ENCODE measurements at places on chromosomes 5 and 9.

DNA sequence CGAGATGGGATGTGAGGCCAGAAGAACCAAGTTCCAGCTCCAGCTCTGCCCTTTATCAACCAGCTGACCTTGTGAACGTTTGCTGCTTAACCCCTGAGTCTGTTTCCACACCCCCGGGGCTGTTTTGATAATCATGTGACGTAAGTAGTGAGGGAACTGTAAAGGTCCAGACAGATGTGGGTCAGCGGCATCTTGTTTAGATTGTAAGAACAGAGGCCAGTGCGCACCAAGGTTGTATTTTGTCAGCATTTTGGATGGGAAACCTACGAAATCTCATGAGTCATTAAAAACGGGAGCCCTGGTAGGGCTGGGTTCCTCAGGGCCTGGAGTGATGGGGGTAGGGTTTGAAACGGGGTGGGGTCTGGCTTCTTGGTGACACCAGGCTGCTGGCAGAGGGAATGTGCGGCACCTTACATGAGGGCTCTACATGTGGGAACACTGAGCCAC is 13.8 kb upstream of the COL15A1 start:
- DNase-seq, result no peak

DNA sequence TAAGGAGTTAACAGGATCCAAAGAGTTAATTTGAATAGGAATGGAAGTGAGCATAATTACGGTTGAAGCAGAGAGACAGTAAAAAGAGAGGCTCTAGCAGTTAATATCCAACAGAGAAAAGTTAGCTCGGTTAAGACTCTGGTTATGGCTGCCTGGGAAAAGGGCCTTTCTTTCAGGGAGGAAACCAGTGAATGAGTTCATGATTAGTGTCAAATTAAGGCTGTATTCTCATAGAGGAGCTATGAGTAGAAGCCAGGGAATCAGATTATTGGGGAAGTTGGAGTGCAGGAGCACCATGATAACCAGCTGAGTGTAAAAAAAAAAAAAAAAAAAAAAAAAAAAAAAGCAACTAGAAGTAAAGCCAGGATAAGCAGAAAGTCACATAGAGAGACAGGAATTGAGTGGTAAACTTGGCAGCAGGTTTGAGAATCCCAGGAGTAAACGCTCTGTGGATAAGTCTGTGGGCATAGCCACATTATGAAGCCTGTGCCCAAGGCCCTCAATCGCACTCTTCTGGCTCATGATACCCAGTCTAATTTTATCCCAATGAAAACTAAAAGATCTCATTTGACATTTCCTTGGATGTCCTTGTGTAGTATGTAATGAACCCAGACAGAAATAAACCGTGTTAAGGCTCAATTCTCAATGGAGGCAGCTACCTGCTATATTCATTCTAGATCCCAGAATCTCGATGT is 372.6 kb upstream of the MPDZ start:
- DNase-seq, result no peak

DNA sequence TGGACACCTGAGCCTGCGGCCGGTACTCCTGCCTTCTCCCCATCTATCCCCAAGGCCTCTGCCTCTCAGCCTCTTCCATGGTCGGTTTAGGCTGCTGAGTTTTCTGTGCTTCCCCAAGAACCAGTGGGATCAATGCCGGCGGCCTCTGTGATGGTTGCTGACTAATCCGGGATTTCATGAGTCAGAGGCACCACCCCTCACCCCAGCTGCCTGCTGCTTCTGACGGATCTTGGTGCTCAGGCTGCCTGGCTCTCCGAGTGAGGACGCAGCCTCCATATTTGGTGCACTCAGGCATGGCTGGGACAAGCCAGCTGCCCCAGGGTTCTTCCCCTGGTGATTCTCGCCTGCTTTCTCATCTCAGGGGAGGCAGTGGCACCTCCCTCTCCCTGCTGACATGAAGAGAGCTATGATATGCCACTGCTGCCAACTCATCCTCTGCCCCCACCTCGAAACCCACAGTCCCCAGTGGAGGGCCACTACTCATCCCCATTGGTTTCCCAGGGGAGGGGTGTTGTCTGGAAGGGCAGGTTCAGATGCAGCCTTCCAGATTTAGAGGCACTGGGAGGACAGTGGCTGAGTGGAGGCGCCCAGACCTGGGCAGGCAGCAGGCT is 3.3 kb upstream of the MAN1B1 start:
- no peak for DNase-seq

DNA sequence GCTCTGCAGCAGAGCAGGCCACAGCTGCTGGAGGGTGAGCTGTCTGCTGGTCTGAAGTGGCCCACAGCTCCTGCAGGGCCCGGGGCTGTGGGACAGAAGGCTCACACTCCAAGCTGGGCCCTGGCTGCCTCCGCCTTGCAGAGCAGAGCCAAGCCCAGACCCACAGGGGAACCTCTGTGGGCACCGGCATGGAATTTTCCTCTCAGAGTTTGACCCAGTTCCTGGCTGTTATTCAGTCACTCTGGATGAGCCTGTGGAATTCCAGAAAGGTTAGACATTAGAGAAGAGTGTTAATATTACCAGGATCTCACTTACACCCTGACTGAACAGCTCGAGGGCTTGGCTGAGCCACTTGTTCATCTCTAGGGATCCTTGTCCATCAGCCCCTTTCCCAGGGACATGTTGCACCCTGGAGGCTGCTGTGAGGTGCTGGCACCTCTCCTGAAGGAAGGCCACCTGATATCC is 17.5 kb downstream of the IL9 start:
- no peak for DNase-seq

GRCh38 chr5:373710-374602 is 52.4 kb downstream of the AHRR start:
- peak; percentile 59 for DNase-seq

- DNase-seq, result no peak
These were observed 12.2 kb upstream of the MROH2B start for GRCh38 chr5:41083306-41083705.

DNA sequence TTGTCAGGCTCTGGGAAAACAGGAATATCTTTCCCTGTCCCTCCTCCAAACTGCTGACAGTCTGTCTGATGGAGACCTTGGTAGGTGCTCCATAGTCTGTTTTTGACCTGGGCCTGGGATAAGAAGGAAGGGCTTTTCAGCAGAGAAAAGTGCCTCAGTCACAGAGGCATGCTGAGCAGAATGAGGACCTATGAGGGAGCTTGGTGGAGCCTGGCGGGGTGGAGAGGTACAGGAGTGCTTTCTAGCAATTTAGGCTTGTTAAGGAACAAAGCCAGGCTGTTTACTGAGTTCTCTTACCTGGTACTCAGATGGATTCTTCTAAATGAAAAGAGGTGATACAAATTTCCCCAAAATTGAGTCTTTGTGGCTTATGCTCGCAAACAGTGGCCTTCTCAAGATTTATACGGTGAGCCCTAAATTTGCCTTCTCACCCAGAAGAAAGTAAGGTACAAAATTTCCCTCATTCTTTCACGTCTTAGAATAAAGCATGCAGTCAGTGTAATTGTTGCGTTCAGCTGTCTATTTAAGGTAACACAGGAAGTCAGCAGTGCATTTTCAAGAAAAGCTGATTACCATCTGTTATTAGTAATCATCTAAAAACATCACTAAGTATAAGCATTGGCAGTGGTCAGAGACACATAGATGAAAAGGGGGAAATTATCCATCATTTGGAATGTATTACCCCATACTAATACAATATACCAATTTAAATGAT is 28.6 kb upstream of the IL13 start:
- DNase-seq, result no peak

- no peak for DNase-seq
These were observed 13.1 kb upstream of the ANXA1 start for GRCh38 chr9:73138516-73138915.

DNA sequence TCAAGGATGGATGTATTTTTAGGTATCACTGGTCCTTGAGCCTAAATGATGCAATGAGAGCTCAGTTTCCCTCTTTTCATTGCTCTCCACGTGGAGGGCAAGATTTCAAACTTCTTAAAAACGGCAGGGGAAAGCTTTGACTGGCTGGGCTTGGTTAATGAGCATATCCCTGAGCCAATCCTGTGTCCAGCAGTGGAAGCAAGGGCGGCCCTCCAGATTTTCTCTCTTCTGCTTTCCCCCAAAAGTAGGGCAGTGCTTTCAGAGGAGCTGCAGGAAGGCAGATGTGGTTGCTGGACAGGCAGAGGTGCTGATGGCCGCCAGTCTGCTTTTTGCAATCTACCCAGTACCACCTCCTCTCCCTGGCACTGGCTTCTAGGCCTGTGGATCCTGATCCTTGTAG is 30.0 kb upstream of the TBC1D2 start:
- DNase-seq, result no peak

GRCh38 chr5:4053136-4053535 is 457.5 kb downstream of the IRX1 start:
- no peak for DNase-seq

- no peak for DNase-seq
These were observed 23.9 kb downstream of the CNTRL start for GRCh38 chr9:121098567-121099198.

DNA sequence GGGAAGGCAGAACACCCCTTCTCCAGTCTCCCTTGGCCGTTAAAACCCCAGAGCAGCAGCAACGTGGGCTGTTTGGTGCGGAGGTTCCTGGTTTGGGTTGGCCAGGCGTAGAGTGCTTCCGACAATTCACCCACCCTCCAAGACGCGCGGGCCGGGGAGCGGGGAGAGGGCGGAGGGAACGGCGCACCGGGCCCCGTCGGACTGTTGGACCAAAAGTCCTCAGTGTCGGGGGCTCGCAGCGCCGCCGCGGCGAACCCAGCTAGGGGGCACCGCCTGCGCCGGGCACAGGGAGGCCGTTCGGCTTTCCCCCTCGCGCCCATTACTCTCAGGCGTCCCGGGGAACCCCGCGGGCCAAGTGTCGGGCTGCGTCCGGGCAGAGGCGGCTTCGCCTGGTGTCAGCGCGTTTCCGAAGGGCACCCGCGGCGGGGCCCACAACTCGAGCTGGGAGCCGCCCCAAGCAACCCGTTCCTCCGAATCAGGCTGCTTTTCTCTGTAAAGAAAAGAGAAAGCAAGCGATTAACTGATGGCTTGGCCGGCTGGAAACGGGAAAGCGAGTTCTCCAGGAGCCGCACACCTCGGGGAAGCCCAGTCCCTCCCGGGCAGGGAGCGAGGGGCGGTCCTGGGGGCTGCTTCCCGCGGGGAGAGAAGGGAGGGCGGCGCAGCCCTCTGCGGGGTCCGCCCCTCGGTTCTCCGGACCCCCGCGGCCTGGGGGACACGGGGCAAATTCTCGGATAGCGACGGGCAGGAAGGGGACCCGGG is 145.5 kb downstream of the ERCC6L2 start:
- DNase-seq, result no peak

GRCh38 chr5:127517110-127517479 is 345 bp upstream of the PRRC1 start:
- no peak for DNase-seq

- no peak for DNase-seq
These were observed 22.8 kb upstream of the ANKRD18A start for GRCh38 chr9:38642951-38643814.

GRCh38 chr5:150507474-150508276 is at the start of gene NDST1:
Gene NDST1, plus strand, starts transcription at chr5:150508131. Its CDS starts 13,124 bp downstream, at chr5:150521255.
- no peak for DNase-seq

GRCh38 chr9:129109537-129109903 is 1.1 kb downstream of the CRAT start:
- DNase-seq, result no peak

GRCh38 chr5:7855611-7856010 is 4.7 kb upstream of the CFAP90 start:
- DNase-seq, result no peak

DNA sequence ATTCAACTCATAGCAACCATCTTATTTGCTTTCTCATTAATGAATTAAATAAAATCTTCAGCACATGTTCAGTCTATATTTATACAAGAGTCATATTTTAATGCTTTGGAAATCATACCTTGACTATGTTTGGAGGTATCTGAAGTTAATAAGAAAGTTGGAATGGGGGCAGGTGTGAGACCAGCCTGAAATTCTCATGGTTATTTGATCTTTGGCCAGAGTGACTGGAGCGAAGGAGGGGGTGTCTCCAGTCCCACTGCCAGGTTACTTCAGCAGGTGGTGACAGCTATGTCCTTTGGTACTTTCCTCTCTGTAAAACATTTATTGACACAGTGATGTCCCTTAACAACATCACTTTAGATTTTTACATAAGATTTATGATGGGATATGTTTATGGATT is 318.1 kb upstream of the SGCD start:
- DNase-seq, result no peak

- DNase-seq, result no peak
These were observed 29.2 kb upstream of the MSH3 start for GRCh38 chr5:80625230-80625629.

- no peak for DNase-seq
These were observed 714.1 kb upstream of the CDH10 start for GRCh38 chr5:25358919-25359318.

- no peak for DNase-seq
These were observed 1233.8 kb upstream of the WWC1 start for GRCh38 chr5:167057665-167058064.
